Stimulated activated CD4-positive, alpha-beta T cell treated with anti-CD3 and anti-CD28 coated beads, TNF-alpha, amount 100 ng/mL, for 24 hours (primary cell): ENCODE measurements at places on chromosomes 1 and 21.

DNA sequence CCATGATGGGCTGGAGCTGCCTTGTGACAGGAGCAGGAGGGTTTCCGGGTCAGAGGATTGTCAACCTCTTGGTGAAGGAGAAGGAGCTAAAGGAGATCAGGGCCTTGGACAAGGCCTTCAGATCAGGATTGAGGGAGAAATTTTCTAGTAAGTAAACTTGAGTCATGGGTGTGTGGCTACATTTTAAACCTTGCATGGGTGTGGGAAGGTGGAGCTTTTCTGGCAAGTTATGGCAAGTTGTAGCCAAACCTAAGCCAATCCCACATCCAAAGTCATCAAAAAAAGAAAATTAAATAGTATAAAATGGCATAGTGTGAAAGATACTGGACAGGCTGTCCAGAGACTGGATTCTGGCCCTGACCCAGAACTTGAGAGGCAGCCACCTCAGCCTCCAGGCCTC lies 39.8 kb upstream of the HSD3B1 start:
- no peak for DNase-seq

DNA sequence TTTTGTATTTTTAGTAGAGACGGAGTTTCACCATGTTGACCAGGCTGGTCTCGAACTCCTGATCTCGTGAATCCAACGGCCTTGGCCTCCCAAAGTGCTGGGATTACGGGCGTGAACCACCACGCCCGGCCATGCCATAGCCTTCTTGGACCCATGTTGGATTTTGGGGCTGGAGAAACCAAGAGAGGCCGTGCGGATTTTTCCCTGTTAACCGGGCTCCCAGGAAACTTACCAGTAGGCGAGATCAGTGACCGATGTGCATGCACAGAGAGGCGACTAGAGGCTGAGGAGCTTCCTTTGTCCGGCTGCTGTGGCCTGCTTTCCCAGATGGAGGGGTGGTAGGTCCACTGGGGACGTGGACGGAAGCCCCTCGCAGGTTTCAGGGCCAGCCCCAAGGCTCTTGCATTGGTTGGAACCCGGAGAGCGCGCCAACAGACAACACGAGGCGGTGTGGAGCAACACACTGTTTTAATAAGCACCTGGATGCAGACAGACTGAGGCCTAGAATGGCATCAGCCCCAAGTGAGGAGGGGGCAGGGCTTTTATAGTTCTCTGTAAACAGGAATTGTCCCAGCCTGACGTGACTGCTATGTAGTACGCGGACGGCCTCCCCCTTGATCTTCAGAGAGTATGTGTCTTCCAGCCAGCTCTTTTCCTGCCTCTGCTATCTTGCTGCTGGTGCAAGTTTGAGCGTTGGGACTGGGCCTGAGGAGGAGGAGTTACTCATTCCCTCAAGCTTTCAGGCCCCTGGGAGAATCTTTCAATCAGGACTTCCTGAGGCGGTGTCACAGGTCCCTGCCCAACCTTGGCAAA lies at the start of gene ERVH48-1:
TSS of gene ERVH48-1 (minus strand) at position 517 of the 813 bp plus-strand sequence. CDS start 6,624 bp downstream, outside the sequence.
- no peak for DNase-seq

DNA sequence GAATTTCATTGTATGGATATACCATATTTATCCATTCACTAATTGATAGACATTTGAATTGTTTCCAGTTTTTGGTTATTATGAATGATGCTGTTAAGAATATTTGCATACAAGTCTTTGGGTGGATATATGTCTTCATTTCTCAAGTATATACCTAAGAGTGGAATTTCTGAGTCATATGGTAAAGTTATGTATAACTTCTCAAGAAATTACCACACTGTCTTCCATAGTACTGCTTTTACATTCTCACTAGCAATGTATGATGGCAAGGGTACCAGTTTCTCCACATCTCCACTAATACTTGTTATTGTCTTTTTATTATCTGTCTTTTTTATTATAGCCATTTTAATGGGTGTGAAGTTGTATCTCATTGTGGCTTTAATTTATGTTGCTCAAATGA lies 74.6 kb upstream of the TENT5C start:
- no peak for DNase-seq

DNA sequence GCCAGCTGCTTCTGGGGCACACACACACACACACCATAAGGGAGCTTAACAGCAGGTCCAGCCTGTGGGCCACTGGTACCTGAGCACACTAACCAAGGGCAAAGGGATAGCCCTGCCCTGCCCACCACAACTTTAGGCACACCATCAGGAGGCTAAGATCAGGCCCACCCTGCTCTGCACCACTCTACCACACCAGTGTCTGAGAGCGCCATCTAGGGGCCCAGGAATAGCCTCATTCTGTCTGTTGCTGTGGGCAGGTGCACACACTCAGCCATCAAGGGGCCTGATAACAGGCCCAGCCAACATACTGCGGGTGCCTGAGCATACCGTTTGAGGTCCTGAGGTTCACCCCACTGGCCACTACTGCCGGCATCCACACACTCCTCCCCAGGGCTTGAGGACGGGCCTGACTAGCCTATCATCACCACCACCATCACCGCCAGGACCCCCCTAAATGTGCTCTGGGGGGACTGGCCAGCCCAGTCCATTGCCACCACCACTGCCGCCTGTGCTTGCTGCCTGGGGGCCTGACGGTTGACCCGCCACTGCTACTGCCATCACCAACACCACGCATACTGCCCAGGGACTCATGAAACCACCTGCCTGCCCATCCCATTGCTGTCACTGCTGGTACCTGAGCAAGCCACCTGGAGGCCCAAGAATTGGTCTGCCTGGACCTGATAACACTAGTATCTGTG lies 31.3 kb downstream of the NSL1 start:
- DNase-seq, result peak; percentile 56

GRCh38 chr1:111392042-111392441 lies 35.5 kb downstream of the OVGP1 start:
- DNase-seq, result no peak

DNA sequence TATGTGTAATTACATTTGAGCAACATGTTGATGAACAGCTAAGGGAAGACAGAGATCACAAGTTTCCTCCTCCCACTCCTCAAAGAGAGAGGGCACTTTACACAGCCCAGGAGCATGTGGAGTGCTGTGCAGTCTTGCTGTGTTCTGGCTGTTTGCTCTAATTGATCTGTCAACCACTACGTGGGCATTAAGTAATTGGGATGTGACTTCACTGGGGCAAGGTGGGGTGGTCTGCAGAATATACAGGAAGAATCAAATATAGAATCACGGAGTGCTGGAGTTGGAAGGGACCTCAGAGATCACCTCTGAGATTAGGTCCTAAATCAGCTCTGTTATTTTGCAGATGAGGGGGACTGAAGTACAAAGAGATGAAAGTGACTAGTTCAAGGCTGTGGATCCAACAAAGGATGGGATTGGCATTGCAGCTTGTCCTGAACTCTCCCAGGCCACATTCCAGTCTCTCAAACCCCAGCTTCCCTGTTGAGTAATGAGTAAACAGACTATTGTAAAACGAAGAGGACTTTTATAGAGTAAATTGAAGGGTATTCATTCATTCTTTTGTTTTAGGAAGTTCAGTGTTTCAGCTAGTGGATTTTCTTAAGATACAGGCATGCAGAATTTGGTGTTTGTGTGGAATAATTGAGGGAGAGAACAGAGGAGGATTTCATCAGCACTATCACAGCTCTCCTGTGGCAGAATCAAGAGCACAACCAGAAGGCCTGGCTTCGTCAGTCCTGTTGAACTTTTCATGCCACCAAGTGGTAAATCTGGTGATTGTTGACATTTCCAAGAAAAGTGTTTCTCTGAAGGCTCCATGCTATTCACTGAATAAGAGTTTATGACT lies 22.4 kb downstream of the NOS1AP start:
- no peak for DNase-seq

DNA sequence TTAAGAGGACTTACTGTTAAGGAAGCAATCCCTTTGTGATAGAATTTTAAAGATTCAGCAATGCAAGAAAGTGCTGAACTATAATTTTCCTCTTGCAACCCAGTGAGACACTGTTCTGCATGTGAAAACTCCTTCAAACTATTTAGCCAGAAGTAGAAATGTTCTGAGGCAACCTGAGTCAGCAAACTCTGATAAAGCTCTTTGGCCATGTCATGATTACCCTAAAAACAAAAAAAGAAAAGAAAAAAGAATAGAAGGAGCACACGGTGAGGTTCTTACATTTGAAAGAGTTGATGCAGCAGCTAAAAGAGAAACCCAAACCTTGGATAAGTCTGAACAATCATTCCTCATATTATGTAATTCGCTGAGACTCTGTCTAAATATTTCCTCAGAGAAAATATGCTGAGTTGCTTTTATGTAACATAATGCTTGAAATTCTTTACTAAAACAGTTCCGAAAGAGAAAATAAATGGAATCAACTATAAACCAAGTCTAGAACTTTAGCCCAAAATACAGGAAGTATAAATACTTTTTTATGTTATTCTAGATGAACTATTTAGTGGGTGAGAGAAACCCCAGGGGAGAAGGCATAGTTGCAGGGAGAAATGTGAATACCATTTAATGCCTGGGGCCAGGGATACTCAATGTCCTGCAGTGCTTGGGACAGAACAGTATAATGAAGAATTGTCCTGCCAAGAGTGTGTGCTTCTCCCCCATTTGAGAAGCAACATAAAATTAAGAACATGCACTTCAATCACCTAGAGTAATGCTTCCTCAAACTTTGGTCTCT lies 60.0 kb downstream of the INTS7 start:
- no peak for DNase-seq

GRCh38 chr1:59697150-59697800 lies 117.5 kb upstream of the HOOK1 start:
- DNase-seq, result peak; percentile 2

DNA sequence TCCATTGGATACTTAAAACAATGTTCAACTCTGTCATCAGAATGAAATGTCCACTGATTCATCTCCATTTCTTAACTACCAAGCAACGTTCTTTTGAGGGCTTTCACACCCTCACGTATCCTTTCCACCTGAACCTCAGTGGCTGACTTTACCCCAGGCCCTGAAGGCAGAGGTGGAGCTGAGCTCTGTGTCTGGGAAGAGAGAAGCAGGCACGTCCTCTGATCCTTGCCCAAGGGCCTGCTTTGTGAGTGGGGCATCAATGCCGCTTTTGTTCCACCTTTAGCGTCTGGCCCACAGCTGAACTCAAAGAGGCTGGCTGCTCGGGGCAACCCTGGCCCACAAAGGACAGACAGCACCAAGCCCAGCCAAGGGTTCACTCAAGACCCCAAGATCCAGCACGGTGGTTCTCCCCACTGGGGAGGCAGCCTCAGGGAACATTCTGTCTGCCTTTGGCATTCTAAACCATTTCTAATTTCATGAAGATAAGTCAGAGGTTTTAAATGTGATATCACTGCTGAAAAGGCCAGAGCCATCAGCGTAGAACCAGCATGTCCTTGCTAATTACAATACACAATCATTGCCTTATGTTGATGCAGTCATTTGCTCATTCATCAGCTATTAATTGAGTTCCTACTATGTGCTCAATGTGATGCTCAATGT lies 126.0 kb upstream of the UBE2U start:
- no peak for DNase-seq

- DNase-seq, result no peak
Observed at GRCh38 chr1:55234016-55234415, 18.9 kb upstream of the USP24 start.

- no peak for DNase-seq
Observed at GRCh38 chr1:7808253-7808844, 24.3 kb downstream of the PER3 start.

- no peak for DNase-seq
Observed at GRCh38 chr1:65068202-65069010, 79.6 kb upstream of the AK4 start.

- no peak for DNase-seq
Observed at GRCh38 chr1:77718181-77718580, 35.7 kb upstream of the ZZZ3 start.

DNA sequence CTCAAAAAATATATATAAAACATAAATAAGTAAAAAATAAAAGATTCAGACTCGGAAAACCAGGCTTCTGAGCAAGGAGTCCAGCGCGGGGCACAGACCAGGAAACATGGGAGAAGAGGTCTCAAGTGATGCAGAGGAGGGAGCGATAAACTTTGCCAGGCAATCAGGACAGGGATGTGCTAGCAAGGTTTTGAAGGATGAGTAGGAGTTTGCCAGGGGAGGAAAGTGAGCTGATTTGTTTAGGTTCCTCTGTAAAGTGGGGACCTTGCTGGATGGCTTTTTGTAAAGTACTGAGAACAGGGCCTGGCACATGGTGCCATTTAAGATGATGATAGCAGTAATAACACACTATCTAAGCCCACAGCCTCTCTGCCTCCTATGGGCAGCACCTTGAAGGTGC lies 86.1 kb downstream of the SPSB1 start:
- DNase-seq, result no peak

- no peak for DNase-seq
Observed at GRCh38 chr1:186178426-186179043, 196.5 kb downstream of the TPR start.

GRCh38 chr1:220841293-220841692 lies 38.0 kb upstream of the HLX start:
- DNase-seq, result no peak

DNA sequence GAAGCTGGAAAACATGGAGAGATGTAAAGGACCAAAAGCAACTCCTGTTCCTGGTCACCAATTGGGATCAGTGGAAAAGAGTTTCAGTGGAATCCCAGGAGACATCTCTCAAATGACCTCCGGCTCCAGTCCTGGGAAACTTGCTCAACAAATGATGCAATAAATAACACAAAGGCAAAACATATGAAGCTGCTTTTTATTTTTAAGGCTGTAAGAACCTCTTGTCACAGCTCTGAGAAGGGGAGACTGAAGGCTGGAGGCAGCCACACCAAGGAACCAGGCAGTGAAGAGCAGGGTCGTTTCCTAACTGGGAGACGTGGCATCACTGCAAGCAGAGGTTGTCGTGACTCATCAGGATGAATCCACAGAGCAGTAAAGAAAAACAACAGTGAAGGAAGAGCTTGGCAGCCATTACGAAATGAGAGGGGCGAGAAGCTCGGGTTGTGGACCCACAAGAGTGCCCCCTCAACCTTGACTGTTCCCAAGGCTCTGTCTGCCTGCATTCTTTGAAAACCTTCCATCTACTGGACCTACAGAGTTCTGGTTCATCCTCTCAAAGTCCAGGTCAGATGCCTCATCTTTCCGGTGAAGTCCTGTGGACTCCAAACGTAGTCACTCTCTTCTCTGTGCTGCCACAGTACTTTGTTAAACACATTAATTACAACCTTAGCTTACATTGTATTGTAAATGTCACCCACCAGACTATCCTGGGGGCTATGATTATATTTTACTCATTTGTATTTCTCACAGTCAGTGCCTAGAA lies 32.1 kb downstream of the JAK1 start:
- no peak for DNase-seq

DNA sequence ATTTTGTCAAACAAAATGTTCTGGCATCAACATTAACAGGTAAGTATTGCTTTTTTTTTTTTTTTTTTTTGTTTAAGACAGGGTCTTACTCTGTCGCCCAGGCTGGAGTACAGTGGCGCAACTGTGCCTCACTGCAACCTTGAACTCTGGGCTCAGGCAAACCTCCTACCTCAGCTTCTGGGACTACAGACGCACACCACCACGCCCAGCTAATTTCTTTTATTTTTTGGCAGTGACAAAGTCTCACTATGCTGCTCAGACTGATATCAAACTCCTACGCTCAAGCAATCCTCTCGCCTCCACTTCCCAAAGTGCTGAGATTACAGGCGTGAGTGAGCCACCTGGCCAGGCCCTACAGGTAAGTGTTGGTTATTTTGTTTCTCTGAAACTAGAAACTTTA lies 2.4 kb downstream of the TUT4 start:
- DNase-seq, result no peak
